ENCODE measurements at places on chromosomes 3 and 15.

- no peak for DNase-seq
These were observed 37.3 kb downstream of the CACNA1D start for GRCh38 chr3:53531749-53532148.

DNA sequence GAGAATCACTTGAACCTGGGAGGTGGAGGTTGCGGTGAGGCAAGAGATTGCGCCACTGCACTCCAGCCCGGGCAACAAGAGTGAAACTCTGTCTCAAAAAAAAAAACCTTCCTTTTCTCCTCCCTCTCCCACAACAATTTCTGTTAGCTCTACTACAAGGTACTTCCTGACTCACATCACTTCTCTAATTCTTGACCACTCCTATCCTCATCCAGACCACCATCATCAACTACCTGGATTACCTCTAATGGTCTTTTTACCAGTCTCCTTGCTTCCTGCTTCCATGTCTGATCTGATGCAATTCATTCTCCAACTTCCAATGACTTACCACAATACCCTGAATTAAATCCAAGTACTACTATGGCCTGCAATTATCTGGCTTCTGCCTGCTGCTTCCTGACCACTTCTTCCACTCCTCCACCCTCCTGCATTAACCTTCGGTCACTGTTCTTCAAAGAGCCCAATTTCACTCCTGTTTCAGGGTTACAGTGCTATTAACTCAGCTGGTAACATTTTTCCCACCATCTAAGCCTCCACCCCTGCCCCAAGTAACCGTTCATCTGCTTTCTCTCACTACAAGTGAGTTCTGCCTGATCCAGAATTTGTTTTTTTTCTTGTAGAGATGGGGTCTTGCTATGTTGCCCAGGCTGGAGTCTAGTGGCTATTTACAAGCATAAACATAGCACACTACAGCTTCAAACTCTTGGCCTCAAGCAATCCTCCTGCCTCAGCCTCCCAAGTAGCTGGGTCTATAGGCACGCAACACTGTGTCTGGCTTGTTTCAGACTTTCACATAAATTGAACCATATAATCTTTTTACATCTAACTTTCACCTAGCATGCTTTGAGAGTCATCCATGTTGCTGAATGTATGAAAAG lies 27.8 kb downstream of the DCAF1 start:
- peak; percentile 2 for DNase-seq

- no peak for DNase-seq
These were observed 34.8 kb downstream of the LRRFIP2 start for GRCh38 chr3:37139567-37140052.

DNA sequence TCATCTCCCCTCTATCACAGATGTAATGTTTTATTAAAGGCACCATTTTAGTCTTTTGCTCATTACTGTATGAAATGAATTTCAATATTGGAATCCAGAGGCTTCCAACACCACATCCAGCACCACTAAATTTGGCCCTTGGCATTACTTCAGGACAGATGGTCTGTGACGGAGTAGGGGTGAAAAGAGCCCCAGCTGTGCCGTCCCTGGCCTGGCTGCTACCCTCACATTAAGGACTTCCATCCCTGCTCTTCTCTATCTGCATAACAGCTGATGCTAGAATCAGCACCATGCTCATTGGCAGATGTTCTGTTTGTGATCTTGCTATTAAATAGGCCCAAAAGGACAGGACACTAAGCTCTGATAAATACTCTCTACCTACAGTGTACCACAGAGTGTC lies 152.9 kb downstream of the IL1RAP start:
- no peak for DNase-seq

GRCh38 chr15:99682455-99682854 lies 50.8 kb downstream of the LYSMD4 start:
- DNase-seq: peak; percentile 89

DNA sequence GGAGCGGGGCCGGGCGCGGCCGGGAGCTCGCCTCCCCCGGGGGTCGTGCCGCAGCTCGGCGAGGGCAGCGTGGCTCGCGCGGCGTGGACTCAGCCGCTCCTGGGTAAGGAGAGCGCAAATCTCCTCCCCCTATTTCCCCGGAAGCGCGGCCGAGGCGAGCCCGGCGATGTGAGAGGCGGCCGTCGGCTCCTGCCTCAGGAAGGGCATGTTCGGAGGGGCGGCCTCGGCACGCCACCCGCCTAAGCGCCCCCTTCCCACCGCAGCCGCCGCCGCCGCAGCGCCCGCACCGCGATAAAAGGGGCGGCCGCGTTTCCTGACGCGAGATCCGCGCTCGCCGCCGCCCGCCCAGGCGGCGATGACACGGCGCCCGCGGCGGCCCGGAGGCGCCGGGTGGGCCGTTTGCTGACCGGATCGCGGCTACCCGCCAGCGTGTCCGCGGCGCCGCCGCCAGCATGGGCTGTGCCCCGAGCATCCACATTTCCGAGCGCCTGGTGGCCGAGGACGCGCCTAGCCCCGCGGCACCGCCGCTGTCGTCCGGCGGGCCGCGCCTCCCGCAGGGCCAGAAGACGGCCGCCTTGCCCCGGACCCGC lies at the start of gene PDE8A:
PDE8A (plus strand) TSS at position 146 of the 590 bp plus-strand sequence; CDS start at position 453, 307 bp downstream.
- DNase-seq: peak; percentile 48

GRCh38 chr3:45017821-45018220 lies 8.3 kb upstream of the CLEC3B start:
- DNase-seq: no peak

DNA sequence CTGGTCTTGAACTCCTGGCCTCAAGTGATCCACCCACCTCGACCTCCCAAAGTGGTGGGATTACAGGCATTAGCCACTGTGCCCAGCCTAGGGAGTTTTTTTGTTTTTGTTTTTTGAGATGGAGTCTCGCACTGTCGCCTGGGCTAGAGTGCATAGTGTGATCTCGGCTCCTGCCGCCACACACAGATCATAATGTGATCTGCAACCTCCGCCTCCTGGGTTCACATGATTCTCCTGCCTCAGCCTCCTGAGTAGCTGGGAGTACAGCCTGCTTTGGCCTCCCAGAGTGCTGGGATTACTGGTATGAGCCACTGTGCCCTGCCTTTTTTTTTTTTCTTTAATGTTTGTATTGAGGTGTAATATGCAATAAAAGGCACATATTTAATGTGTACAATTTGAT lies 78.2 kb downstream of the SMAD3 start:
- DNase-seq: no peak

- peak; percentile 28 for DNase-seq
These were observed 427.5 kb downstream of the VGLL3 start for GRCh38 chr3:86563400-86563970.

GRCh38 chr3:36319680-36320079 lies 60.6 kb upstream of the STAC start:
- no peak for DNase-seq

DNA sequence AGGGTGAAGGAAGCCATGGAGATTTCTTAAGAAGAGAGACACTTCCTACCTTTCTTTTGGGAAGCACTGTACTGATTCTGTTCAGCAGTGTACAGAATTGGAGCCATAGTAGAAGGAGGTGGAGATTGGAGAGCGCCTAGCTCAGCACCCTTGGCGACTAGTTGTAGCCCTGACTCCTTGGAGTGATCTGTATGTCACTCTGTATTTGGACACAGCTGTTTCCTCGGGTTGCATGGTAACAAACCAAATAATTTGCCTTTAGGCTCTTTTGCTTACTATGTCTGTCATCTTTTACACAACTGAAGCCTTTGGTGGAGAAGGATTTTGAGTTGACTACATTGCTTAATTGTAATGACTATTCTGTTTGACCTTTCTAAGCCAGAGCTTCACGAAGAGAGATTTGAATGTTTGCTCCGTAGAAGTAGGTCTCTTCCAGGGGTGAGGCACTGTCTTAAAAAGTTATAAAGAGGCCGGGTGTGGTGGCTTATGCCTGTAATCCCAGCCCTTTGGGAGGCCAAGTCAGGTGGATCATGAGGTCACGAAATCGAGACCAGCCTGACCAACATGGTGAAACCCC lies 77.1 kb downstream of the AKAP13 start:
- DNase-seq: no peak

DNA sequence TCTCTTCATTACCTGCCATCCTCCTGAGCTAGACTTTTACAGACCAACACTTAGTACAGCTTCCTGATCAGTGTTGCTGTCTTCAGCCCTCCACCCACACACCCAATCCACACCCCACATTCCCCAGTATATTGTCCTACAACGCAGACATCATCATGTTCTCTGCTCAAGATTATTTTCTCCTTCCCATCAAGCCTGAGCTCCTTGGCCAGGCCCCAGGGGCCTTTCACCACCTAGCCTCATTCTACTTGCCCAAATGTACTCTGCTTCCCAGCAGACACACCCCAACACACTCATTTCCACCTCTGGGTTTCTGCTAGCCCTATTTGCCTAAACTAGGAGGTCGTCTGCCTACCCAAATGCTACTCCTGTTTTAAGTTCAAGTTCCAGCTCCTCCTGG lies 37.0 kb downstream of the DAPK2 start:
- no peak for DNase-seq

DNA sequence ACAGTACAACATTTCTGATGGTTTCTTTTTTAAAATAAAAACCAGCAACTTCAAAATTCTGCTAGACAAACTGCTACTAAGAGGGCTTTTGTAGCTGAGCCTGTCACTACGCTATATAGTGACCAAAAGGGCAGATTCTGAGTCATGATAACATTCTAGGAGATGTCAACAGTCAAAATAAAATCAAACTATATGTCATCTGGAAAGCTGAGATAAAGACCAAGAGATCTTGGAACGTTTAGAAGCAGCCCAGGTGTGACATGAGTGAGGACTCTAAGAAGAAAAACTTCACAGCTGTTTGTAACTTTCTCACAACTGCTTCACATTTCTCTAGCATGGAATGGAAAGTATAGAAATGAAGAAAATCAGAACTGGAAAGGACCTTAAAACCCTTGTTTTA lies 84.6 kb downstream of the FILIP1L start:
- no peak for DNase-seq

DNA sequence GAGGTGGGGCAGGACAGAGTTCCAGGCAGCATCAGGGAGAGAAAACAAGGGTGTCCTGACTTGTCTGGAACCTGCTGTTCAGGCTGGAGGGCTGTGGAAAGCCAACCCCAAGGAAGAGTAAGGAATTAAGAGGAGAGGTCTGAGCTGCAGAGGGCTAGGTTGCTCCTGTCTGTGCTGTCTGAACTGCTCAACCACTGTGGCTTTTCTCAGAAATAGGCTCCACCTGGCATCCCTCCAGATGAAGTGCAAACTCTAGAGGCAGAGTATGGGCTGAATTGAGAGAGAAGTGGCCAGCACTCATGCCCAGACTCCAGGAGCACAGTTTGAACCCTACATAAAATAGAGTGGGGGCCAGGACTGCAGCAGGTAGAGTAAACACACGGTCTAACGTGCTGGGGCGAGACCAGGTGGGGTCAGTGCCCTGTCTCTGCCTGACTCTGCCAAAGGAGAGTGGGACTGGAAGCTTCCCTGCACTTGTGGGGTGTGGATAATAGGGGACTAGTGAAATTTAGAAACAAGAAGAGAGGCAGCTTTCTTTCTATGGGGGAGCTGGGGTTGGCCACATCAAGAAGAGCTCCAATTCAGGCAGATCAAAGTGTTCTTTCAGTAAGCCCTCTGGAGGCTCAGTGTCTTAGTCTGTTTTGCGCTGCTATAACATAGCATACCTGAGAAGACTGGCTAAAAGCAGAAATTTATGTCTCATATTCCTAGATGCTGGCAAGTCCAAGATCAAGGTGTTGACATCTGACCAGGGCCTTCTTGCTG lies 28.0 kb upstream of the MNS1 start:
- no peak for DNase-seq

GRCh38 chr3:195522254-195523023 lies 20.7 kb downstream of the PPP1R2 start:
- peak; percentile 40 for DNase-seq

- DNase-seq: no peak
These were observed at the start of gene HCLS1 for GRCh38 chr3:121660356-121661171. HCLS1 (minus strand) TSS chr3:121660903; CDS start chr3:121658347, 2,556 bp downstream.

DNA sequence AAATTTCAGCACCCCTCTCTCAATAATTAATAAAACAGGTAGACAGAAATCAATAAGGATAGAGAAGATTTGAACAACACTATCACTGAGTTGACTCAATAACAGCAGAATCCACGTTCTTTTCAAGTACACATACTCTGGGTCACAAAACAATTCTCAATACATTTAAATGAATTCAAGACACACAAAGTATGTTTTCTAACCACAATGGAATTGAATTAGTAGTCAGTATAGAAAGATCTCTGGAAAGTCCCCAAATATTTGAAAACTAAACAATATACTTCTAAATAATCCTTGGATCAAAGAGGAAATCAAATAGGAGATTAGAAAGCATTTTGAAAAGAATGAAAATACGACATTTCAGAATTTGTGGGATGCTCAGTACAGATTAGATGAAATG lies 40.0 kb downstream of the TKT start:
- DNase-seq: peak; percentile 18

DNA sequence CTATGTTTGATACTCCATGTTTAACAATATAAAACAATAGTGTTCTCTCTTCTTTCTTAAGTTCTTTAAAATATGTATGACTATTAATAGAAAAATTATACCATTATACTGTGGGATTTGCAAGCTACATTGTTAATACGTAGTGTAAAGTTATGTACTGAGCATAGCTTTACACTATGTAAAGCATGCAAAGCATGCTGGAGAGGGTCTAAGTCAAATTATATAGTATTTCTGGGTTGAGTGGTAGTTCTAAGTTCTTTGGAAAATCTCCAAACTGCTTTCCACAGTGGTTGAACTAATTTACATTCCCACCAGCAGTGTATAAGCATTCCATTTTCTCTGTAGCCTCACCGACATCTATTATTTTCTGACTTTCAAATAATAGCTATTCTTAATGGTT lies 253.0 kb downstream of the RAP2B start:
- DNase-seq: peak; percentile 85

DNA sequence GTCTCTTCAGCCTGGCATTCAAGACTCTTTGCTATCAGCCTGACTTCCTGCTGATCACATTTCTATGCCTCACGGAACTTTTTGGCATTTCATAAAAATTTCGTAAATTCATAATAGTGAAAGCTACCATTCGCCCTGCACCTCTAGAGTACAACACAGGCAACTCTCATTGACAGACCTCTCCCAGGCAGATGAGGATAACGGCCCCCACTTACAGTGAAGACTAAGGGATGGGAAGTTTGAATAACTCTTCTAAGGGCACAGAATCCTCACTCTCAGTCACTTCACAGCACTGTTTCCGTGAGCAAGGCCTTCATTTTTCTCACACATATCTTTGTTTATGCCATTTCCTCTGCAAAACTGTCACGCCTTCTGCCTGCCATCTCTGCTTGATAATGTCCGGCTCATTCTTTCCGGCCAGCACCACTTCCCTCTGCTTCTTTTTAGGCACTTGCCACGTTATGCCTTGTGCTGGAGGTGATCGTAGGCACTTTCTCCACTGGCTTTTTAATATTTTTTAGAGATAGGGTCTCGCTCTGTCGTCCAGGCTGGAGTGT lies 224.1 kb upstream of the HES1 start:
- DNase-seq: no peak
